ENCODE measurements at places on chromosomes 7 and 10. TPM values are rescaled to one million over a fixed set of nuclear protein-coding genes. Genes with fewer than 3 reads are reported as not detected.

- DNase-seq, result peak; percentile 69
Observed at GRCh38 chr10:133336577-133337369, at the start of gene CALY. TSS of gene CALY (minus strand) at chr10:133336896. CDS start at chr10:133328989, 7,907 bp downstream.

- no peak for DNase-seq
Observed at GRCh38 chr10:122249303-122249850, 21.7 kb upstream of the BTBD16 start.

DNA sequence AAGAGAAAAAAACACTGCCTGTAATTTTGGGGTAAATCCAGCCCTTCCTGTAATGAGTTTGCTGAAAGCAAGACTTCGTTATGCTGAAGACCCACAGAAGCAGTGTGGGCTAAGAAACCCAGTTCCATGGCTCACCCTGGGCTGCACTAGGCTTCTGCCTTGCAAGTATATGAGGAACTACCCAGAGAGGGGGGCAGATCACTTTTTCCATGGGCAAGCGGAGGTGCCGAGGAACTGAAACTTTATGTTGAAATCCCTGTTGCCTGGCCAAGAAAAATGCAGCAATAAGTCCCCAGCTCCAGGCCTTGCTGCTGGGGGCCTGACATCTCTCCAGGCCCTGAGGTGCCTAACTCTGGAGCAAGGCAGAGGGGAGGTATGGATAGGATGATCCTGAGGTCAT is 8.5 kb downstream of the RASSF4 start:
- no peak for DNase-seq

GRCh38 chr7:128029405-128029995 is 1.7 kb downstream of the LRRC4 start:
- no peak for DNase-seq

- DNase-seq, result no peak
Observed at GRCh38 chr7:31202801-31203200, 137.7 kb downstream of the NEUROD6 start.

GRCh38 chr7:10767771-10768170 is 205.9 kb upstream of the PHF14 start:
- DNase-seq, result no peak

DNA sequence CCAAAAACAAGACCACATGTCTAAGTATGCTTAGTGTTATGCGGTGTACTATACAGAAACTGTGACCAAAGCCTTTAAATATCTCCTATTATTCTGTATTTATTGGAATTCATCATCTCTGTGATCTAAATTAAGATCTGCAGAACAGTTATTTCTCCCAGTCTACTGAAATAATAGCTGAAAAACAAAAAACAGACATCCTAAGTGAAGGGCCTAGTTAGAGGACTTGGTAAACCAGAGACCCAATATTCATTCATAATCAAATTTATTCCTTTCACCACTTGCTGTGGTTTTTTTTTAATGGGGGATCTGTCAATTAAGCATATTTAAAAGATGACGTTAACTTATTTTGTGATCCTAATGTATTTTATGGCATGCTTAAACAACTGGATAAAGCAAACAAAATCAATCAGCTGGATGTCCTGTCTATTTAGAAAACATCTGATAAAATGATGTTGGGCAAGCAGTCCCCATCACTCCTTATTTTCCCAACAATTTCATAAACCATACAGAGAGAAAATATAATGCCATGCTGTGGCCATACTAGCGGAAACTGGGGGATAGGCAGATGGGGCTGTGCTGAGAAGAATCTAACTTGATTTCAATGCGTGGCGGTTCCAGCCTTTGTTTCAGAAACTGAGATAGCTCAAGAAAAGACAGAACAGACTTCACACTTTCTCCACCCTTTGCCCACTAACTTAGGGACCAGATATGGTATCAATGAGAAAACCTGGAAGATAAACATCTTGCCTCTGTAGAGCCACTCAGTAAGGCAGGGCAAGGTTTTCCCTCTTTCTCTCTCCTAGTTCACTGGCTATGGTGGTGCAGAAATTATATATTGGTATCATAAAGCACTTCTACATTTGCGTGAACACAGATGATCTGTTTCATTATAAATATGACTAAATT is 32.9 kb downstream of the ICA1 start:
- no peak for DNase-seq

DNA sequence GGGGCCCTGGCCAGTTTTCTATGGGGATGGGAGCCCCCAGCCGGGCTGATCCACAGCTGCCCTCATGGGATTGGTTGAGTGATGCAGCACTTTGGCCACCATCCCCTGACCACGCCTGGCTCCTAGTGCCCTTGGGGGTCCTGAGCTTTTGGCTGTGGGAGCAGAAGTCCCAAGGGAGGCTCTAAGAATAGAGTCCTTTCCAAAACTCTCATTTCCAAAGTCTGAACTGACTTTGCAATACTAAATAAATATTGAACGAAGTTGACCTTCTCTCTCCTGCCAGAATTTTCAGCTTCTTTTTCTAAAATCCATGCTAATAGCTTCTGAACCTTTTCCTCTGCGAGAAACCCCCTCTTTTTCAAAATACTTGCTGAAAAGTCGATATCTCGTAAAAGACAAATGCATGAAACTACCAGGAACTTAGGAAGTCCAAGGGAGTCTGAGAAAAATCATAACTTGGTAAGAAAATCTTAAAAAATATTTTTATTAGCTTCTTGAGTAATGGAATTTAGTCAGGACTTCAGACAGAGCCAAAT is 62.7 kb upstream of the IGFBP3 start:
- no peak for DNase-seq

GRCh38 chr7:50261593-50261992 is 42.9 kb upstream of the IKZF1 start:
- no peak for DNase-seq

DNA sequence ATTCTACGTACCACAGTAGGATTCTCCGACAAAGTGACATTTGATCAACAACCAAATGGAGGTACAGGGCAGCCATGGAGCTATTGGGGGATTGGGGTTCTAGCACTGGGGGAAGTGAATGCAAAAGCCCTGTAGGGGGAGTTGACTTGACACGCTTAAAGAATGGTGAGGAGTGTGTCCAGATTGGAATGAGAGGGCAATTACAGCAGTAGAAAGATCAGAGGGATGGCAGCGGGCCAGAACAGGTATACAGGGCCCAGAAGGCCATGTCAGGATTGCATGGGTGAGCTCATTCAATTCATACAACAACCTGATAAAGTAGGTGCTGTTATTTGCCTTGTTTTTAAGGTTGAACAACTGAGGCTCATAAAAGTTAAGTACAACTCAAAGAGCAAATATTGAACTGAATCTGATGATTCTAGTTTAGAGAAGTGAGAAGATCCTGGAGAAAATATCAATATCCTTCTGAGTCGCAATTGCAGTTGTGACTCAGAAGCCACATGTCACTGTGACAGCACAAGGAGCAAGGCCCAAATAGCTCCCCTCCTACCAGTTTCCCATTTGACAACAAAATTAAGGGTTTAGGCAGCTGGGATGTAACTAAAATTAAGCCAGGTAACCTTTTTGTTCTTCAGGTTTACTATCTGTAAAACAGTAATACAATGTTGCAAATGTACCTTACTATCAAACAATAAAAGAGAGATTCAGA is 28.0 kb upstream of the CTTNBP2 start:
- no peak for DNase-seq

- no peak for DNase-seq
Observed at GRCh38 chr10:105963334-105963884, 1201.1 kb downstream of the SORCS1 start.

- no peak for DNase-seq
Observed at GRCh38 chr10:64956441-64956840, 1435.2 kb downstream of the REEP3 start.

DNA sequence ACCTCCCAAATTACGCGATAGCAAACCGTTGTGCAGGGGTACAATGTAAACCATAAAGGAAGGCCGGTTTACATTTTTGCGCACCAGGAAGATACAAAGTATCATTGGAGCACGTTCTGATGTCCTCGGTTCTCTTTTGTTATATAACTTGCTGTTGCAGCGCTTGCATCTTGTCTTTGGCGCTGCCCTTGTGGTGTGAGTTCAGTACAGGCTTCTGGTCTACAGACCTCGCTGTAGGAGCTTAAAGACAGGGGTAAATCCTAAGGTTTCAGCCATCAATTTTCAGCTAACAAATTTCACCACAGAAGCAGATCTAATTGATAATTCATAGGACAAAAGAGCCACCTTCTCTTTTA is 1.5 kb upstream of the MKX start:
- DNase-seq, result no peak

DNA sequence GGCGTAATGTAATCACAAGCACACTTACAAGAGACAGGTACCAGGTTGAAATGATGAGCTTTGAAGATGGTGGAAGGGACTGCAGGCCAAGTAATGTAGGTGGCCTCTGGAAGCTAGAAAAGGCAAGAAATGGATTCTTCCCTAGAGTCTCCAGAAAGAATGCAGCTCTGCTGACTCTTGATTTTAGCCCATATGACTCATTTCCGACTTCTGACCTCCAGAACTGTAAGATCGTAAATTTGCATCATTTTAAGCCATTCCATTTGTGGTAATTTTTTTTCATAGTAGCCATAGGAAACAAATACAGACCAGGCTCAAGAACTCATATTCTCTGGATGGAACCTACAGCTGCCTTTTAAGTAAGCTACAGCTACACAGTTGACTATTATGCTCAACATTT is 315.5 kb downstream of the MAGI2 start:
- no peak for DNase-seq

GRCh38 chr10:5659702-5660528 is 6.5 kb downstream of the ASB13 start:
- no peak for DNase-seq

DNA sequence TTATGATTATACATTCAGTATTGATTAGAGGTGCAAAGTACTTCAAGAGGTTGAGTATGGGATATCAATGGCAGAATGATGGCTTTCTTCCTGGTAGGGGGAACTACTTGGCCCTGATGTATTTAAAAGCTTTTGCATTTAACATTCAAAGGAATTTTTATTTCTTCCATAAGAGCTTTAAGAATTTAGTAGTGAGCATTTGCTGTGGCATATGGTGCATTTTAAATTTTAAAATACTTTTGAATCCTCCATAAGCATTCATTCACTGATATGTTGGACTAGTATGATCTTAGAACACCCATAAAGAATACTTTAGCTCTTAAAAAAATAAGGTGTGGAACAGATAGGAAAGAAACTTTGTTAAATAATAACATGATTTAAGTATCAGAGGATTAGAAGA is 191.9 kb upstream of the PPP1R3A start:
- DNase-seq, result no peak

DNA sequence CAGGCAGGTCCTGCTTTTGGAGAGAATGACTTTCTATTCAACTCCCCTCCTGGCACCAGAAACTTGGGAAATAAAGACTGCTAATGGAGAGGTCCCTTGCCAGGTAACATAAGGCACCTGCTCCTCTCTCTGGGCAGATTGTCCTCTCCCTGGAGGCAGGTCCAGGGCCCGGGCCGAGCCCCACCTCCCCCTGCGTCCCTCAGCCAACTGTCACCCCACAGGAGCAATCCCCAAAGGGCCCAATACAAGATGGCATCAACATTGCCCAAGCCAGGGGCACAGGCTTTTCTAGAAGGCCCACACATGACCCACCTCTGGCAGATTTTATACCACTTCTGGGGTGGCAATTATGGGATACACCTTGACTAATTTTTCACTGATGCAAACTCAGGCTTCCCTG is 145.2 kb downstream of the HERPUD2 start:
- no peak for DNase-seq

- no peak for DNase-seq
Observed at GRCh38 chr7:151426904-151427704, 12.8 kb downstream of the CRYGN start.

DNA sequence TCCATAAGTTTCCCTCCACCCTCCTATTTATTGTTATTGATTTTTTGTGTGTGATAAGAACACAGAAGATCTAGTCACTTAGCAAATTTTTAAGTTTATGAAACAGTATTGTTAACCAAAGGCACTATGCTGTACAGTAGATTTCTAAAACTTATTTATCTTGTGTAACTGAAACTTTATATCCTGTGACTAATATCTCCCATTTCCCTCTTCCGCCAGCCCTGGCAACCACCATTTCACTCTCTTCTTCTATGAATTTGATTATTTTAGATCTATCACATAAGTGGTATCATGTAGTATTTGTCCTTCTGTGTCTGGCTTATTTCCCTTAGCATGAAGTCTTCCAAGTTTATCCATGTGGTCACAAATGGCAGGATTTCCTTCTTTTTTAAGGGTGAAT is 144.3 kb upstream of the INHBA start:
- DNase-seq, result no peak

- no peak for DNase-seq
Observed at GRCh38 chr7:108716783-108717182, 147.1 kb downstream of the DNAJB9 start.

GRCh38 chr10:97891497-97892167 is 42.0 kb downstream of the GOLGA7B start:
- DNase-seq, result no peak

GRCh38 chr10:78551184-78552005 is 517.4 kb upstream of the ZMIZ1 start:
- no peak for DNase-seq

GRCh38 chr7:42250411-42250810 is 13.4 kb upstream of the GLI3 start:
- no peak for DNase-seq

DNA sequence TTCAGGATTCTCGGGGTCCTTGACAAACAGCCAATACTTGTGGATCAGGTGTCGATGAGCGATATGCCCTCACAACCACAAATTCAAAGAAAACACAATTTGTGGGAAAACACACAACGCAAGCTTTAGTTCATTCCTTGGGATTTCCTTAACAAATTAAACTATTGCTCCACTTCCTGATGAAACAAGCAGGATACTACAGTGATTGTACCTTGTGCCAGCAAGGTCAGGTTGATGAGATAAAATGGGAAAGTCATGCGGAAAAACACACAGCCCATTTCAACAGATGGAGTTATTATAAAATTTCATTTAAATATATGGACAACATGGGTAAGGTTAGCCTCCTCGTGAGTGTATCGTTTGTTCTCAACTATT is 8.8 kb upstream of the RHOBTB1 start:
- DNase-seq, result no peak

DNA sequence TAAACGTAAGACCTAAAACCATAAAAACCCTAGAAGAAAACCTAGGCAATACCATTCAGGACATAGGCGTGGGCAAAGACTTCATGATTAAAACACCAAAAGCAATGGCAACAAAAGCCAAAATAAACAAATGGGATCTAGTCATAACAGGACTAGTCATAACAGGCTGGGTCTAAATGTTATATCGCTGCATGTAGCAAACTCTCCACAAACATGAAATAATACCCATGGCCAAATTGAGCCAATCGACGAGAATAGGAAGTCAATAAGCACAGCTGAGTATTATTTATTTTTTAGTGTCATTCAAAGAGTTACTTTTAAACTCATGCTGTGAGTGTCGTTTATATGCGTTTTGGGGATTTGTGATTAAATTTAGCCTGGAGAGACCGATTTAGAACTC is 225.1 kb downstream of the TFEC start:
- DNase-seq, result no peak

GNGT1 gene
- total RNA-seq, result not detected

GRM8 gene
- total RNA-seq, result not detected

PNLIPRP2 gene
- not detected for total RNA-seq

KCP gene
- total RNA-seq, result 1.6 TPM

FXYD4 gene
- not detected for total RNA-seq

KNDC1 gene
- 0.05 TPM for total RNA-seq

CHAT gene
- total RNA-seq, result not detected

DOCK4 gene
- total RNA-seq, result 2.4 TPM

DNAH11 gene
- total RNA-seq, result not detected

TAS2R3 gene
- 1.2 TPM for total RNA-seq

ASB10 gene
- total RNA-seq, result not detected

TEX36 gene
- total RNA-seq, result not detected

ADCY1 gene
- not detected for total RNA-seq

Data from naive thymus-derived CD4-positive, alpha-beta T cell (primary cell).